Muscle of leg (tissue), 16 donors: ENCODE measurements at places on chromosomes 7 and 10. TPM values are rescaled to one million over a fixed set of nuclear protein-coding genes. Genes with fewer than 3 reads are reported as not detected.

Gene BICC1
- total RNA-seq = 23.8 TPM

Gene GPR146
- total RNA-seq = 2.7 TPM

Gene UCN3
- total RNA-seq = not detected

Gene GIMAP7
- total RNA-seq = 5.9 TPM

Gene LRRC17
- 43.8 TPM for total RNA-seq

Gene NYAP1
- 1.6 TPM for total RNA-seq

Gene FAM221A
- 1.9 TPM for total RNA-seq

Gene KEL
- 0.66 TPM for total RNA-seq

Gene CTAGE15
- 0.13 TPM for total RNA-seq

Gene CYP26C1
- 0.09 TPM for total RNA-seq

Gene PLCE1
- 31.7 TPM for total RNA-seq

Gene MYPN
- total RNA-seq = 69.2 TPM

Gene SRGN
- 22.1 TPM for total RNA-seq

Gene SPAM1
- total RNA-seq = not detected

Gene CRHR2
- 0.40 TPM for total RNA-seq
